ENCODE measurements at places on chromosomes 2 and 18.
A peak's percentile ranks its signal among the peaks of the same experiment; 100 is the strongest.

DNA sequence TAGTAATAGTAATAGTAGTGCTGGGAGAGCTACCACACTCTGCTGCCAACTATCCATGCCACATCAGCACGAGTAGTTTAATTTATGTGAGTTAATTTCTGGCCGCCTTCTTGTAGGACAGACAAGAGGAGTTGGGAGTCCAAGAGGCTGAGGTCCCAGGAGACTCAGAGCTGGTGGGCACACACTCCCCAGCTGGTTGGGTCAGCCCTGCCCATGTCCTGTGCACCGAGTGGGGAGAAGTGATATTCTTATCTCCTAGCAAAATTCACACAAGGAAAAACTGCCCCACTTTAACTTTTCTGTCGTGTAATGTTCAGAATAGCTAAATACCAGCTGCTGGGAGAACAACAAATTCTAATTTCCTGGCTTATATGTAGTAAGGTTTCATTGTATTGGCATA lies 15.2 kb upstream of the MAP4K4 start:
- no peak for DNase-seq

DNA sequence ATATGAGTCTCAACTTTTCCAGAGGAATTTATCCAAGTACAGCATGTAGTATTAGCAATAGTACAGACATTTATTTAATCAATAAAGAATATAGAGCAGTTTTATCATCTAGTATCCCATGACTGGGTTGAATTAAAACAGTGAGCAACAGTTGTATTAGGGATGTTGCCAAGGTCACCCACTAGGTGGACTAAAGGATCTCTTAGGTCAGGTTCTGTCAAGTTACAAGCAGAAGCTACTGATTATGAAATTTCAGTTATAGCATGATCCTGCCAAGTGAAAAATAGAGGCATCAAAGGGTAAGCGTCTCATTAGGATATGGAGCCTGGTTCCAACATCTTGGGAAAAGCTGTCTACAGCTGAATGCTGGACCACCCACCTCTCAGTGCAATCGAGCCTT lies 52.1 kb upstream of the LAPTM4A start:
- DNase-seq, result no peak

DNA sequence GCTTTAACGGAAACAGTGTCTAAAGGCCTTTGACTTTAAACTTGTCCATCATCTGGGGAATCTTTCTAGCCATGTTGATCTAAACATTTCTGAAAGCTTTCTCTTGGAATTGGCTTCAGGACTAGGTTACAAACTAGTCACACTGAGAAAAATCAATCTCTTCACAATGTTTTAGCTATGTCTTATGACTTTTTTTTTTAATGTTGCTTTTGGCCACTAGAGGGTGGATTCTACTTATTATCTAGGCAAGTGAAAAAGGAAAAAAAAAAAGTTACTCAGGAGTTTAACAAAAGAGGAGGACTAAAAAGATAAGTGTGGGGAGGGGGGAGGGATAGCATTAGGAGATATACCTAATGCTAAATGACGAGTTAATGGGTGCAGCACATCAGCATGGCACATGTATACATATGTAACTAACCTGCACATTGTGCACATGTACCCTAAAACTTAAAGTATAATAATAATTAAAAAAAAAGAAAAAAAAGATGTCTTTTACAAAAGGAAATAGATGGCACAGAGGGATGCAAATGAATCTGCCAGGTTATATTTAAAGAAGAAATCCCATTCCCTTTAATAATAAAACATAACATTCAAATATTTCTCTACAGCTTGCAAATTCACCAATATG lies 160.4 kb upstream of the PID1 start:
- no peak for DNase-seq

- DNase-seq, result peak; percentile 82
These were observed at the start of gene INPP4A for GRCh38 chr2:98444436-98445176. Gene INPP4A (plus strand): TSS chr2:98444858. CDS start chr2:98520049, 75,191 bp downstream.

DNA sequence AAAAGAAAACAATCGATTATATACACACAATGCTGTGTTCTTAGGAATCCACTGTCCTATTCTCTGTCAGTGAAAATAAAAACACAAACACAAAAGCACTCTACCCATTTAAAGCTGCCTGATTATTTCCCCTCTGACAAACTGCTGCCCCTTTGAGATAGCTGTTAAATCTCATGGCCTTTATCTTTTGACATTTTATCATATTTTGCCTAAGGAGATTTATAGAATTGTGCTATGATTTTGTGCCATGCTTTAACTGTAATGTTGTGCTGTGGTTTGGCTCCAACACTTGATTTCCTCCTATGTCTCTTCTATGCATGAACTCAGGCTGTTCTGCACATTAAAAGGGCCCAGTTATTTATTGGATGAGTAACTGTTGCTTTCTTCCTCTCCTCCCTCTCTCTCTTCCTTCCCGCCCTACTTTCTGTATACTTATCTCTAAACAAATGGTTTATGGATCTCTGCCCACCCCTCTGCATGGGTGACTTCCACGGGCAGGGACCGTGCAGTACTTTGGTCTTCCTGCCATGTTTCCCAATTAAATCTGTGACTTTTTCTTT lies 1096.6 kb downstream of the TSN start:
- DNase-seq, result no peak

DNA sequence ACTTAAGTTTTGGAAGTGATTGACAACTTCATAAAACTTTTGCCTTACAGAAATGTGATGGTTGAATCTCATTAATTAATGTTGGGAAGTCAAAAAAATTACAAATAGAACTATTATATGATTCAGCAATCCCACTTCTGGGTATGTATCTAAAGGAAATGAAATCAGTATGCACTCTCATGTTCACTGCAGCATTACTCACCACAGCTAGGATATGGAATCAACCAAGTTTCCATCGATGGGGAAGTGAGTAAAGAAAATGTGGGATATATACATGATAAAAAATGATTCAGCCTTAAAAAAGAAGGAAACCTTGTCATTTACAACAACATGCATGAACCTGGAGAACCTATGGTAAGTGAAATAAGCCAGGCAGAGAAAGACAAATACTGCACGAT lies 112.4 kb upstream of the WDR75 start:
- no peak for DNase-seq

DNA sequence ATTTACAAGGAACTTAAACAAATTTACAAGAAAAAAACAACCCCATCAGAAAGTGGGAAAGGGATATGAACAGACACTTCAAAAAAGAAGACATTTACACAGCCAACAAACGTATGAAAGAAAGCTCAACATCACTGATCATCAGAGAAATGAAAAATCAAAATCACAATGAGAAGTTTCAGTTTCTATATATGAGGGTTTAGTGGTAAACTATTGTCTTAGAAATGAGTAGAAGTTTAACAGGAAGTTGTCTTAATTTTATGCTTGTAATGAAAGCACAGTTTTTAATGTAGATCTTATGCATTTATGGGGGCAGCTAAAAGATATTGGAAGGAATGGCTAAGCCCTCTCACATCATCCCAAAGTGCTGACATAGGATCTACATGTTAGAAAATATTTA lies 325.4 kb downstream of the ERBB4 start:
- DNase-seq, result no peak

GRCh38 chr2:164314148-164314547 lies 307.1 kb downstream of the GRB14 start:
- no peak for DNase-seq

DNA sequence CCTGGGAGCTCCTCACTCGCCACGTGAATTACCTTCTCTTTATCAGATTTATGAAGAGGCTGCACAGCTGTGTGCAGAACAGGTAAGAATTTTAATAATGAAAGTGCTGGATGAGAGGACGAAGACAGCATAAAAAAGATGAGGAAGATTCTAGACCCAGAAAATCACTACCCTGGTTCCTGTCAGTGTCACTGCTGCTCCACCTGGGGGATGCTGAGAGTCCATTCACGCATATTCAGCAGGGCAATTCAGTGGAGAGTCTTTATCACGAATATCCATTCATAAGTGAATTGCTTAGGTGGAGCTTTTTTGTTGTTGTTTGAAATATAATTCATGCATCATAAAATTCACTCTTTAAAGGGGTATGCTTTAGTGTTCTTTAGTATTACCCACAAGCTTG lies 52.0 kb downstream of the MRPL33 start:
- no peak for DNase-seq

- DNase-seq, result no peak
These were observed 108.7 kb downstream of the XRCC5 start for GRCh38 chr2:216217904-216218260.

GRCh38 chr2:170214309-170214948 lies 36.5 kb downstream of the MYO3B start:
- DNase-seq, result no peak

DNA sequence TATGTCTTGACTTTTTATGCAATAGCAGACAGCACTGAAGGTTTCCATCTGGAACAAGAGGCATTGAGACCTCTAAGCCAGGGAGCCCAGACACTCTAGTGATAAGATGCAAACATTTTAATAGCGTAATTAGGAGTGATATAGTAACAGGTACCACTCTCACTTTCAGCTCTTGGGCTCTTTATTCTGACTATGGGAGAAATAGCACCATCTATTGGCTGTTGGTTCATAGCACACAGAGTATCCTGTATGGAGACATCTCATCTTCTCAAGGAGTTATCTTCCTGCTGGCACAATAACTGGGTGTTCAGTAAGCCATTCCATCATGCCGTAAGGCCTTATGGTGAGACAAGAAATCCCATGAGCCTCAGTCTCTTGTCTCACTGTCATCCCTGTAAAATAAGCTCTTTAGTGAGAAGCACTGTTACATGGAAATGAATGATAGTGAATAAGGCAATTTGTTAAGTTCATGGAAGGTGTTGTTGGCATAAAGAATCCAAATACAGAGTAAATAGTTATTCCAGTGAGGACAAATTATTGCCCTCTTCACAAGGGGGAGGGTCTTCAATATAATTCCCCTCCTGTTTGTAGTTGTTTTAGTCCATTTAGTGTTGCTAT lies 48.3 kb downstream of the THUMPD2 start:
- no peak for DNase-seq

GRCh38 chr18:48836231-48836805 lies 114.4 kb downstream of the SMAD7 start:
- no peak for DNase-seq

- DNase-seq, result no peak
These were observed 508.9 kb upstream of the POU3F3 start for GRCh38 chr2:104344985-104345384.

DNA sequence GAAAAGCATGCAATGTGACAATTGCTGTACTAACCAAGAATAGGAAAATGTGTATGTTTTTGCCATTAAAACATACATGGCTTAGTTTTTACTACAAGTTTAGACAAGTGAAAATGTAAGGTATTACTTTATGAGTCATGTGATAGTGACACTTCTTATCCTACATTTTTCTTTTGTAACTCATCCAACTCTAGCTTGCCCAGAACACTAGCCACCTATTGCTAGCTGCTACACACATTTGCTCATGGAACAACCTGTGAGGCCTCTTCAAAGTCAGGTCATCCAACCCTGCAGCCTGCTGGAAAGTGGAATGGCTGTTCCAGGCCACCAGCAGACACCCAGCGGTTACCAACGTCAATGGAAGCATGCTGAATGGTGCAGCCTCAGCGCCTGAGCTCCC lies 1043.9 kb downstream of the TMEM182 start:
- no peak for DNase-seq

DNA sequence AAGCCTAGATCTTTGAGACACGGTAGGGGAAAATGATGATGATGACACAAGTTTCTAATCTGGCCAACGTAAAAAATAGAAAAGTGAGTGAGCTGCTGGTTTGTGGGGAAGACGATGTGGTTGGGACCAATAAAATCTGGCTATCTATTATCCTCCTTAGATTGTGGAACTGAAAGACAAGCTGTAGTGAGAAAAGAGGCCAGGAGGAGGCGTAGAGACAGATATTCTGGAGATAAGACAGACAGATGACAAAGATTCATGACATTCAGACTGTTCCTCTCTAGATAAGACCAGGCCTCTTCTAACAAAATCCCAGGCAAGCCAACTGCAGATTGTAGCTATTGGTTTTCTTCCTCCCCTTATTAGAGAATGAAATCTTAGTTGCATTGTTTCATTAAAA lies 376.3 kb upstream of the UBE2E3 start:
- no peak for DNase-seq

DNA sequence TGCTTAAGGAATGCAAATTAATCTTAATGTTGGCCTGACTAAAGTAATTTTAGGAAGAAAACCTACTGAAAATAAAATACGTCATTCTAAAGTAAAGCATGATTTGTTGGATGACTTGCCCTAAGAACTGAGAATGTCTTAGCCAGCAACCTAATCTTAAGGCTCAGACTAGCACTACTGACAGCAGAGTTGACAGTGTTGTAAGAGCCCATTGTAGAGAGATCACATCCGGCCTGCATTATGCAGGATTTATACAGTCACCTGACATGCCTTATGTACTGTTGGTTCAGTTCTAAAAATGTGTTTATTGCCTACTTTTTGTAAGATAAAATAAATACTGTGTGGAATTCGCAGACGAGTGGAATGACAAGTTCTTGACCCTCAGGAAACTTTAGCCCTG lies 82.3 kb downstream of the TMEM185B start:
- DNase-seq, result no peak

- no peak for DNase-seq
These were observed 193.5 kb downstream of the PPP1R1C start for GRCh38 chr2:182179176-182179575.

- DNase-seq, result peak; percentile 60
These were observed at the start of gene TMEM17 for GRCh38 chr2:62505750-62506420. Gene TMEM17 (minus strand): TSS chr2:62506195. CDS start chr2:62506129, 66 bp downstream.

DNA sequence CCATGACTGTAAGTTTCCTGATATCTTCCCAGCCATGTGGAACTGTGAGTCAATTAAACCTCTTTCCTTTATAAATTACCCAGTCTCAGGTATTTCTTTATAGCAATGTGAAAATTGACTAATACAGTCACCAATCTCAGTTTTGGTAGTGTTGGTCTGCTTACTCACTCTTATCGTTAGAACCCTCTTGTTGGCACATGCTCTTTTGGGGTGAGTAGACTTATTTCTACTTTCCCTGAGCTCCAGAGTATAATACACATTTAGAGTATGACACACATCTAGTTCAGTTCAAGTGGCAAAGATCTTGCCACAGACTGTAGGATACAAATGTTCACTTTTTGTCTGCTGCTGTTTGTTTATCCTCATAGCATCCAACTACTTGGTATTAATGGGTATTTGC lies 347.5 kb upstream of the CELF4 start:
- no peak for DNase-seq

DNA sequence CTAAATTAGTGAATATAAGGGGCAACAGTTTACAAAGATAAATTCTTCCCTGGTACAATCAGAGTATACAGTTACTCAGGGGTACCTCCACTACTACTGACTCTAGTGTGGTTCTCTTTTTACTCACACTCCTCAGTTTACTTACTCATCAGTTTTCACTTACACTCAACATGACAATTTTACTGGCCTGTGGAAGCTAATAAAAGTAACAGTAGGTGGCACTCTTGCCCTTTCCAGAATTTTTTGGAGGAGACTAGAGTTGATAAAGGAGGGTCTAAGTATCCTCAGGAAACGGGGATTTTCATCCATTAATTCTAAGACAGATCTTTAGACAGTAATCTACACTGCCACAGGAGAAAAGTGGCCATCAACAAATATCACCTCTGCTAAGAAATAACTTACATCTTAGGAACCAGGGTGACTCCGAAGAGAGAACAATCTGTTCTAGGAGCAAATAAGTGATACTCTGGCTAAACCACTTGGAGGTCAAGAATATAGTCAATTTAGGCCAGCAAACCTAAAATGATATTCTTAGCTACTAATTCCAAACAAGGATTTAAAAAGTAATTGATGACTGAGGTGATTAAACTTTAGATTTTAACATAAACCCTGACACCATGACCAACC lies 61.3 kb downstream of the ATL2 start:
- DNase-seq, result peak; percentile 15
